ENCODE measurements at places on chromosomes 4 and X. TPM values are rescaled to one million over a fixed set of nuclear protein-coding genes. Genes with fewer than 3 reads are reported as not detected.

UCHL1 gene
- total RNA-seq, result 1,029 TPM

CLGN gene
- total RNA-seq, result 4.2 TPM

ZAR1 gene
- total RNA-seq, result 0.06 TPM

ZNF280C gene
- total RNA-seq, result 3.2 TPM

PNMA6A gene
- total RNA-seq, result 5.5 TPM

AMBN gene
- not detected for total RNA-seq

TIGD4 gene
- total RNA-seq, result 0.27 TPM

RPL39 gene
- 4,891 TPM for total RNA-seq

HSFX3 gene
- total RNA-seq, result not detected

DCHS2 gene
- total RNA-seq, result not detected

DOCK11 gene
- total RNA-seq, result 6.5 TPM

TMSB15B gene
- total RNA-seq, result 6.3 TPM

CXorf66 gene
- total RNA-seq, result not detected

RAB33A gene
- 0.20 TPM for total RNA-seq

P2RY8 gene
- 0.02 TPM for total RNA-seq

HS6ST2 gene
- total RNA-seq, result 0.06 TPM

ZCCHC18 gene
- total RNA-seq, result 0.07 TPM

SOWAHD gene
- total RNA-seq, result 0.21 TPM

MAGEB2 gene
- total RNA-seq, result not detected

LINC00632 gene
- 2.3 TPM for total RNA-seq

CXCL8 gene
- total RNA-seq, result 19.3 TPM

SPANXD gene
- not detected for total RNA-seq

SMIM31 gene
- 0.09 TPM for total RNA-seq

Data from A549 treated with CORT108297 at 1 μM for 4 hours (cell line).